CD8-positive, alpha-beta memory T cell (primary cell): ENCODE measurements at places on chromosomes 13 and 19.

DNA sequence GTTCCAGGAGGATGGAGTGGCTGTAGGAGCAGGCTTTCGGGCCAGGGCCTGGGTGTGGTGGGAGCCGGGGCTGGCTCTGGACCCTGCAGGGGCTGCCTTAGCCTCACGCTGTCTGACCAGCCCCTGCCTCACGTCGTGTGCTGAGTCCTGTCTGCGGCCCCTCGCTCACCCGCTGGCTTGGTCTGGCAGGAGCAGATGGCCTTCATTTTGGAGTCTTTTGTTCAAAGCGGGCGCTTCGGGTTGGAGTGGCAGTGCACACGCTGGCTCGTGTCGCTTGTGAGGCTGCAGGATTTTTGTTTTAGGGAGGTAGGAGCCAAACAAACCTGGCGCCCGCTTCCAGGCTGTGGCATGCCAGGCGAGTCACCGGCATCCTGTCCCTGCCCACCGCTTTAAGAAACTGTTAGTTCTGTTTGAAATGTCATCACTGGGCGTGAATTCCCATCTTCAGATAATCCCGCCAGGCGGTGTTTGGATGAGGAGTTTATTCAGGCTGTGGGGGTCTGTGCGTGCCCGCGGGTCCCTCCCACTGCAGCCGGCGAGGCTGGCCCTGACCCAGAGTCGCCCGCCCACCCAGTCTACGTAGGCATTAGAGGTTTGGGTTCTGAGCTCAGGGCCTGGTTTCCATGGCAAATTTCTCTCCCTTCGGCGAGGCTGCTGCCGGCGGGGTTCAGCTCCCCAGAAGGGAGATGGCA, 89.8 kb downstream of the KDM4B start:
- H3K27me3 ChIP-seq: no peaks in the 10 kb centered on the region
- H3K36me3 ChIP-seq: no peaks in the 10 kb centered on the region
- no peak for DNase-seq

DNA sequence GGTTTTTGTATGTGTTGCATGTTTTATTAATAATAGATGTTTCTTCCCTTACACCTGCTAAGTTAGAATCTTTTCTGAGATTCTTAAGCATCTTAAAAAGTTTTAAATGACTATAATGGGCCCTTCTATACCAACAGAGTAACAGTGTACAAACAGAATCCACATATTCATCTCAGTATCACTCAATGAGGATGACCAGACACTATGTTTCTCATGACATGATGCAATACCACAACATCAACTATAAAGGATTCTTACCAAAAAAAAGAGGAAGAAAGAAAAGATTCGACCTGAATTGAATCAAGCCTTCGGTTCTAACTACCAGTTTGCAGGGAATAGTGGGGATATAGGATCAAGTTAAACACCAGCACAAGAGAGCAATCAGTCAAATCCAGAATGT, 56.5 kb downstream of the INTS6 start:
- no peaks in the 10 kb centered on the region for H3K27me3 ChIP-seq
- no peak overlapping the region for H3K27ac ChIP-seq
- no peak overlapping the region for H3K4me3 ChIP-seq
- H3K4me1 ChIP-seq: peaks cover 12% of the 10 kb centered on the region
- no peaks in the 10 kb centered on the region for H3K36me3 ChIP-seq

DNA sequence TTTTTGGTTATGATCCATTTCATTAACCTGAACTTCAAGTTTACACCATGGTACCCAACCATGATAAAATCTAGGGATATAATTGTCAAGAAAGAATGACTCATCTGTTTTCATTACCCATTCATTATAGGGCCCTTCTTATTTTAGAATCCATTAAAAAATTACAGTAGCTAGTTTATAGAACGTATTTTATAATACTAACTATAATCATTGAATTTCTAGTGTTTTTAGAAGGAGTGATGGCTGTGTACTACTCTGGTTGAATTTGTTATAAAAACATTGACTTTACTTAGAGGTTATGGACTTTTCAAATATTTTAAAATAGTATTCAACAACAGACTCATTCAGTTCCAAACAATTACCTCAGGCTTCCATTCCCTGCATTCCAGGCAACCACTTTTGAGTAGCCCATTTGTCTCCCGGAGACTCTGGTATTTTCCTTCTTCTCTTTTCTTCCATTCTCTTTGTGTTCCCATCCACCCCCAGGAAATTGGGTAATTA, 71.9 kb upstream of the KLF12 start:
- no peaks in the 10 kb centered on the region for H3K36me3 ChIP-seq
- H3K27ac ChIP-seq: no peak overlapping the region
- H3K4me1 ChIP-seq: no peaks in the 10 kb centered on the region
- no peaks in the 10 kb centered on the region for H3K27me3 ChIP-seq
- no peak overlapping the region for H3K4me3 ChIP-seq

GRCh38 chr13:72437458-72437857, 290.0 kb downstream of the MZT1 start:
- no peak overlapping the region for H3K27ac ChIP-seq
- no peaks in the 10 kb centered on the region for H3K4me1 ChIP-seq
- no peak for DNase-seq
- H3K4me3 ChIP-seq: no peak overlapping the region

DNA sequence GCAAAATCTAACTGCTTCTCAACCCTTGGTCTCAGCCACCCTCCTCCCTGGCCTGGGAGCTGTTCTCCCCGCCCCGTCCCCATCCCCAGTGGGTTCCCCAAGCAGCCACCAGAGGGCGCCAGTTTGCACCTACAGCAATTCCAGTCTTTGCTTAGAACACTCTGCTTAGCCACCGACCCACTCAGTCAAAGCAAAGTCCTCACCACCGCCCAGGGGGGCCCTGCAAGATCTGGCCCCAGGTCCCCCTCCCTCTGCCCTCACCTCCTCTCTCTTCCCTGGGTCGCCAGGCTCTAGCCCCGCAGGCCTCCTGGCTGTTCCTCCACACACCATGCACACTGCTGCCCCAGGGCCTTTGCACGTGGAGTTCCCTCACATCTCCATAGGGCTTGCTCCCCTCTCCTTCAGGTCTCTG, 12.4 kb downstream of the TMEM143 start:
- H3K4me1 ChIP-seq: no peaks in the 10 kb centered on the region
- no peak overlapping the region for H3K27ac ChIP-seq
- H3K27me3 ChIP-seq: no peaks in the 10 kb centered on the region
- no peak overlapping the region for H3K4me3 ChIP-seq
